ENCODE measurements at places on chromosomes 6 and 20.

DNA sequence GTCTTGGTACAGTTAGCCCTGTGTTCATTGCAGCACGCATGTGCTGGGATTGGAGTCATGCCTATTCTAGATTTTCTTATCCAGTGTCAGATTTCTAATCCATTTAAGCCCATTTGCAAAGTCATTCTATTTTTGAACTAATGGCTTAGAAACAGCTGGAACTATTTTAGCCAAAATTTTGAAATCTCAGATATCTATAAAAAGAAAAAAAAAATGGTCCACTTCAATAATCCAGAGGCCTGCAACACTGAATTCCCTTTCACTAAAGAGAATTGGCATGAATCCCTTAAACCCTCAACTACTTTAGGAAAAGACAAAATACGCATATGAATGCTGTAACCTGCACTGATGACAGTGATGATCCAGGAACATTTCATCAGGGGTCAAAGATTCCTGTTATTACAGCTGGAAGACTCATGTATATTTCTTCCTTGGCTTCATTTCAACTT is 1.5 kb downstream of the COL21A1 start:
- peak; percentile 90 for DNase-seq

- DNase-seq, result no peak
Measured at GRCh38 chr6:43428112-43428570, 800 bp downstream of the ABCC10 start.

GRCh38 chr6:136795996-136796395 is 3.7 kb upstream of the MAP3K5 start:
- no peak for DNase-seq

- DNase-seq, result no peak
Measured at GRCh38 chr20:44186201-44186600, 787 bp downstream of the JPH2 start.

DNA sequence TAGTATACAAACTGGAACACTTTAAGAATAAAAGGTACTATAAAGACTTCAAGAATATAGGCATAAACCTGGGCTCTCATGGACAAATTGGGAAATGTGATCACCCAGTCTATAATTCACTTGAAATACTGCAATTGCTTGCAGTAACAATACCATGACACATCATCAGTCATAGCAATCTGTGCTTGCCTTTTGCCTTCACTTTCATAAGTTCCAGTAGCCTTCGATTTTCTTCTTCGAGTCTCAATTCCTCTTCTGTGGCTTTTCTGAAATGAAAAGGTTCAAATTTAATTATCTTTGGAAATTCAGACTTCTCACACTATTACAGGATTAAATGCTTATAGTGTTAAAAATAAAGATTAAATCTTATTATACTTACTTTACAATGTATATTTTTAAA is 96.3 kb upstream of the ZBTB24 start:
- DNase-seq, result peak; percentile 12

DNA sequence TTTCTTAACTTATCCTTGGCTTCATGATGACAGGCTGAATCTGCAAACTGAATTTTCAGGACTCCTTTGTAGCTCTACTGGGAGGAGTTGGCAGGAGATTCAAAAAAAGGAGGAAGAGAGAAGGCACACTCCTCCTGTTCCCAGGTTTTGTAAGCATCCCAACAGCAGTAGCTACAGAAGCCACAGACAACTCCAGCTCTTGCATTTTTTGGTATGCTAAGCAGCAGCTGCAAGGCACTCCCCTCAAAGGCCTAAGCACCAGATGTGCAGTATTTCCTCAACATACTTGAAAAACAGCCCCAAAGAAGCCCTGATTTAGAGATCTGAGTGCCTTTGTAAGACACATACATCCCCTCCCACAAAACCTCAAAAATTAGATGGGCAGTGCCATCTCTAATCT is 328.6 kb upstream of the SYNCRIP start:
- no peak for DNase-seq

DNA sequence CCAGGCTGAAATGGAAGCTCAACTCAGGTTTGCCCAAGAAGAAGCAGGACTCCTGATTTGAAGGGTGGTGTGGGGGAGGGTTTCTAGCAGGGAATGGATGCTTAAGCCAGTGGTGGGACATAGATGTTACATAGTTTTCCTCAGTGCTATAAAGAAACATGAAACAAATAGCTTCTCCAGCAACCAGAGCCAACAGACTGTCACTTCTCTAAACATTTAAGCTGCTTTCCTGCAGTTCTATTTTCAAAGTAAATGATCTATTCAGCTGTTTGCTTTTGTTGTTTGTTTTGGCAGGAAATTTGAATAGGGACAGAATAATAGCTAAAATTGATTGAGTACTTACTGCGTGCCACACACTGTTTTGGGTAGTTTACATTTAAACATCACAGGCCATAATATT is 169.0 kb downstream of the UST start:
- DNase-seq, result no peak

DNA sequence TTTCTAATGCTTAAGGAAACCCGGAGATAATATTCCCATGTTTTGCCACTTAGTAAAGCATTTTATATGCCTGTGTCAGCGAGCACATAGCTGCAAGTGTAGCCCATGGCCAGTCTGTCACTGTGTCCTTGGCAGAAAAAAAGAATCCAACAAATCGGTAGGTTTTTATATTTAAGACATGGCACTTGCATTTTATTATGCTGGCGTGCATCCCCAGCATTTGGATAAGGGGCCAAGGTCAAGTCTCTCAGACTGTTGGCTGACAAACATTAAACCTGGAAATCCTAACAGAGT is 1.2 kb upstream of the ZNF184 start:
- DNase-seq, result no peak

DNA sequence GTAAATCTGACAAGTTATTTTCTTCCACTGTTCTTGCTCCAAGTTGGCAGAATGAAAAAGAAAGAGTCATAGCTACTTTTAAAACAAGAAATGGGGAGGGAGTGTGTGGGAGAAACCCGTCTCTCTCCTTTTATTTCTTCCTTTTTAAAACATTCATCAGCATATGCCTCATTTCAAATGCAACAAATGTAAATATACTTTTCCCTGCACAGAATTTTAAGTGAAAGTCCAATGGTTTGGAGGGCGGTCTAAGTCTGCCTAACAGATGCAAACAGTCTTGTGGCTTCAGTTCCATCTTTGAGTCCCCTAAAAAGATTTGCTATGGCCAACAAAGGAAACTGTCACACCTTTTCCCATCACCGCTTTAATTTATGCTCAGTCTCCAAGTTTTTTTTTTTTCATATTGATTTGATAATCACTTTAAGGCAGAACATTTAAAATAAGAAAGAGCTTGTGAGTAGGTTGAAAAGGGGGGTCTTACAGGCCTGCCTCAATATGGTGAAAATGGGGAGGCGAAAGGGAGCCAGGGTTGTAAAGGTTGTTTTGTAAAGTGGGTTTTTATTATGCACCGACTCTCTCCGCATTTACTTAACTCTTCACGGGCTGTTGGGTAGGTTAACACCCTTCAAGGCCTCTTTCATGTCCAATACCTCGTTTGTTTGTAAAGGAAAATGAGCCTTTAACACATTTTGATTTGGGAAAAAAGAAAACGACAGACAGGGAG is 4.6 kb downstream of the TFAP2D start:
- no peak for DNase-seq

- DNase-seq, result no peak
Measured at GRCh38 chr20:49993301-49993751, 10.5 kb downstream of the SNAI1 start.

- DNase-seq, result peak; percentile 12
Measured at GRCh38 chr20:58471193-58472164, 43.7 kb downstream of the APCDD1L start.

DNA sequence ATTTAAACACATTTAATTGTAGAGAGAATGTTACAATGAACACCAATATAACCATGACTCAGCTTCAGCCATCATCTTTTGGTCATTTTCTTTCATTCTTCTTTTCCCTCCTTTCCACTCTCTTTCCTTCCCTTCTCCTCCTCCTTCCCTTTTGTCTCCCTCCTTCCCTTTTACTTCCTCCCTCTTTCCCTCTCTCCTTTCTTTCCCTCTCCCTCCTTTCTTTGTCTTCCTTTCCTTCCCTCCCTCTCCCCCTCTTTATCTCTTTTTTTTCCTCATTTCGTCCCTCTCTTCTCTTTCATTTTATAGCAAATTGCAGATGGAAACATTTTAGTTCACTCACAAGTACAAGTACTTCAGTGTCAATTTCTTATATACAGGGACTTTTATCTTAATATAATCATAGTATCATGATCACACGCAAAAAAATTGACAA is 1.8 kb downstream of the ZKSCAN3 start:
- DNase-seq, result no peak

GRCh38 chr6:84801250-84801649 is 36.9 kb upstream of the TBX18 start:
- DNase-seq, result no peak

- no peak for DNase-seq
Measured at GRCh38 chr6:110778333-110778732, 36.9 kb downstream of the CDK19 start.

GRCh38 chr6:97790926-97791590 is 508.0 kb upstream of the MMS22L start:
- no peak for DNase-seq

DNA sequence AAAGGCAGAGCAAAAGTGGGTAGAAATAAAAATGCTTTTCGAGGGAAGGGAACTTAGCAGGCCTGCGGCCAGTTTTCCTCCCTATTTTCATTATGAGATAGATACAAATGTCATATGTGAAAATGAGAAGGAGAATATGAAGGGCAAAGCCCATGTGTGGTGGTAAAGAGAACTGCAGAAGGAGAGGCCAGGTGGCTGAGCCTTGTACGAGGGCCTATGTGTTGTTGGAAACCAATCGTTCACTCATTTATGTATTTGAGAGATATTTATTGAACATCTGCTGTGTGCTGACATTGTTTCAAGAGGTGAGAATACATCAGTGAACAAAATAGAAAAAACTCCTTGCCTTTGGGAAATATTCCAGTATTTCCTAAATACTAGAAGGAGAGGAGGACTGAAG is 147.7 kb downstream of the SH3BGRL2 start:
- DNase-seq, result no peak

DNA sequence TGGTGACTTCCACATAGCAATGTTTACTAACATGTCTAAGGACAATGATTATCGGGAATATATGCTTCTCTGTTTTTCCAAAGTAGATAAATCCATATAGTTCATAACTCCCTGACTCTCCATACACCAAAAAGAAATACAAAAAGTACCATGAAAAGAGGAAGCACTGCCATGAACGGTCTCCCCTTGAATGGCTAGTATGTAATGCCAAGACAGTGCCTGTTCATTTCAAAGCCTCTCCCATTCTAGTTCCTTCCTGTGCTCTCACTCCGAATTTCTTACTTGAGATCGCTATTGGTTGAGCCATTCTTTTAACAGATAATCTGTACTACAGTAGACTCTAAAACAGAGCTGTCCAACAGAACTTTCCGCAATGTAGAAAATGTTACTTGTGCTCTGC is 54.8 kb upstream of the EDN1 start:
- no peak for DNase-seq

DNA sequence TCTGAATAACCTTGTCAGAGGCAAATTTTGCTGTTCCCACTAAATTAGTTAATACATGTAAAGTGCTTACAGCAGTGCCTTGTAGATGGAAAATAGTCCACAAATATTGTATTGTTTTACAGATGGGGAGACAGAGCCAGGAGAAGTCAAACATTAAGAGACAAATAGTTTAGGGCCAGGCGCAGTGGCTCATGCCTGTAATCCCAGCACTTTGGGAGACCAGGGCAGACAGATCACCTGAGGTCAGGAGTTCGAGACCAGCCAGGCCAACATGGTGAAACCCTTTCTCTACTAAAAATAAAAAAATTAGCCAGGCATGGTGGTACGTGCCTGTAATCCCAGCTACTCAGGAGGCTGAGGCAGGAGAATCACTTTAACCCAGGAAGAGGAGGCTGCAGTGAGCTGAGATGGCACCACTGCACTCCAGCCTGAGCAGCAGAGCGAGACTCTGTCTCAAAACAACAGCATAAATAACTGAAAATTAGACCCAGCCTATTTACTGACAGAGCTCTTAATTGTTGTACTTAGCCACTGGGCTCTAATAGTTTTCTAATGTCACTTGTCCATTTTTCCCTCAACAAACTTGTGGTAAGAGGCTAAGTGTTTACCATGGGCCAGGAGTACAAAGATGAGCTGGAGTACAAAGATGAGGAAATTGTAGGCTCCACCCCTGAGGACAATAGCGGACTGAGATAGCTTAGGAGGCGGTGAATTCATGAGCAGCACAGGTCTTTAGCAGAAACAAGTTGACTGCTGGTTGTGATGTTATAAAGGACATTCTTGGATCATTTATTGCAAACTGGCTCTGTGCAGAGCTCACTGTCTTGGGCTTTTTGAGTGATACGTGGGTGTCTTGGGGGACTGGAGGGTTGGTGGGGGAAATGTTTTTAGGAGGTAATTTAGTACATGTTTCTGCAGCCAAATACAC is 6.4 kb downstream of the ZSWIM3 start:
- DNase-seq, result no peak

GRCh38 chr6:136306466-136306865 is 16.8 kb upstream of the BCLAF1 start:
- DNase-seq, result no peak

GRCh38 chr6:26493258-26493657 is 6.8 kb upstream of the BTN1A1 start:
- DNase-seq, result no peak

DNA sequence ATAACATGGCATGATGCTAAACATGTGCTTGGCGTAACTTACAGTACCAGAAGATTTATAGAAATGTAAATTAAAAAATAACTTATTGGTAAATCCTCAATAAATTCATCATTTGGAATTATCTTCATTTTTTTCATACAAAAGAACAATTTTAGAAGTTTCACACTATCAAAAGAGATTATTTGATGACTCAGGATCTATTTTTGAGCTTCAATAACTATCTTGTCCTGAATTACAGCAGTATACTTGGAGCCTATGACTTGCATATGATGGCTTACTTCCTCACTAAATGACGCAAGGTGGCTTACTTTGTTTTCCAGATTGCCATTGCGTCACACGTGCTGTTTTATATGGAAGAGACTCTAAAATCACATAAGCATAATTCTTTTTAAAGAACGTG is 49.2 kb downstream of the KHDRBS2 start:
- no peak for DNase-seq

DNA sequence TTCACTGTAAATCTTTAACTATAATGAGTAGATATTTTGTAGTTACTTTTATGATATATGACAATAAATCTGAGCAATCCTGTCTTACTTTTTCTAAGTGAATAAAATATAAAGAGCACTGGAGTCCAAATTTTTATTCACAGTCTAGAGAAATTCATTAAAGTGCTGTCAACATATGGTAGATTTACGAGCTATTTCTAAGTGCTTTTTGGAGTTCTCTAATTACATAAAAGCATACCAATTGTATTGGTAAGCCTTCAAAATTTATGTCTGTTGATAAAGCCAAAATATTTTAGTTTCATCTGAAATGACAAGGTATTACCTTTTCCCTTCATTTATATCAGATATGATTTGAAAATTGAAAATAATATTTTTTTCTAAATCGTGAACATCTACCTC is 75.4 kb downstream of the MAN1A1 start:
- no peak for DNase-seq

GRCh38 chr6:141641406-141641805 is 491.3 kb upstream of the GJE1 start:
- no peak for DNase-seq

DNA sequence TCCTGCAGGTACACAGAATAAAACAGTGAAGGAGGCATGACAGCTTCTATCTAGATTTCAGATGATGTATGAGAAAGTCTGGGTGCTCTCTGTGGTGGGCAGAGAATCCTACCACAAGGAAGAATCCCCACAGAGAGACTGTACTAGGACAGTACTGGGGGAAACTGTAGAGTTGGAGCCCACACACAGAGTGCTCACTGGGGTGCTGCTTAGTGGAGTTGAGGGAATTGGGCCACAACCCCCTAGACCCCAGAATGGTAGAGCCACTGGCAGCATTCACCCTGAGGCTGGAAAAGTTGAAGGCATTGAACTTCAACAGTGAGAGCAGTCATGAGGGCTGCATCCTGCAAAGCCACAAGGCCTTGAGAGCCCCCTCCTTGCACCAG is 62.2 kb upstream of the TNFRSF21 start:
- DNase-seq, result no peak
